CD8-positive, alpha-beta T cell (primary cell): ENCODE measurements at places on chromosomes 7 and 10.

DNA sequence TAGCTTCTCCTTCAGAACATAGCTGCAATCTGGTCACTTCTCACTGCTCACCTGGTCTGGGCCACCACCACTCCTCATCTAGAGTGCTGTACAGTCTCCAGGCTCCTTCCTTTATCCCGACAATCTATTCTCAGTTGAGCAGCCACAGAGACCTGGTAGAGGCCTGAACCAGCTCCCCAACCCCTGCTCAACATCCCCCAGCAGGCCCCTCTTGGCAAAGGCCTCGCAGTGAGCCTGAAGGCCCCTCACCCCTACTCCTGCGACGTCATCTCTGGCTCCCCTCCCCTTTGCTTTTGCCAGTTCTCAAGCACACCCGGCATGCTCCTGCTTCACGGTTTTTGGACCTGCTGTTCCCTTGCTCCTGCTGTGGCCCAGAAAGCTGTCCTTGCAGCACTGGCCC, 113.9 kb downstream of the ARHGAP22 start:
- DNase-seq = no peak

DNA sequence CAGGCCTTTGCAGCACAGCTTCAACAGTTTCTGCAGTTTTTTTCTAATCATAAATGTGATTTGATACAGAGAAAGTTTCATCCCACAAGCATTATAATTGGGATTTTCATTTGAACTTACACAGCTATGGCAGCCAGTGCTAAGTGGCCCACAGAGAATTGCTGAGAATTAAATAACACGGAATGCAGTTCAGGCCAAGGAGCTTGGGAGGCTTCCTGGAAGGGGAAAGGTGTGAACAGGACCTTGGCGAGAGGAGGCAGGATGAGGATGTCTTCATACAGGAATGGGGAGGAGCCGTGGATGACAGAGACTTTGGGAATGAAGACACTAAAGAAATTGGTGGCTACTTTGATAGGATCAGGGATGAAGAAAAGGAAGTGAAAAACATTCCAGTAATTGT, 95.3 kb downstream of the ZNF22 start:
- DNase-seq = no peak

GRCh38 chr10:92240289-92241157, 50.4 kb downstream of the CPEB3 start:
- peak; percentile 57 for DNase-seq

GRCh38 chr7:41942468-41943093, 239.7 kb upstream of the INHBA start:
- DNase-seq = no peak

DNA sequence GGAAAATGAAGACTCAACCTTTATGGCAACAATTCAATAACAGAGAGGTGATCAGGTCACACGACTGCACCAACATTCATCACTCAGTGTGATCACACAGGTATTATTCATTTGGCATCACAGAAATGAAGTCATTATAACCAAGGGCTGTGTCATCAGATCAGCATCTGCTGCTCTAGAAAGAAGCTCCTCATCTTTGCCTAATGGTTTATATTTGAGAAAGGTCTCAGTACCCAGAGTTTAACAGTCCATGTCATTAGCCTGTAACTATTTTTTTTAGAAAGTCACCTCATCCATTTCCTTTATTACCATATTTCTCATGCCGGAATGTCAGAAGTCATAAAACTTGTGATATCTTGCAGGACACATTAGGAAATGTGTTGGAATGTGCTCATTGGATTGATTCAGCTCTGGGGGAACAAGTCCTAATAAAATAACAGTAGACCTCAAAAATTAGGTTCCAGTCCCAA, 45.1 kb upstream of the PRKG1 start:
- no peak for DNase-seq

- no peak for DNase-seq
These were observed at the start of gene SVOPL for GRCh38 chr7:138700857-138701536. SVOPL (minus strand) TSS chr7:138701362; CDS start chr7:138679045, 22,317 bp downstream.

DNA sequence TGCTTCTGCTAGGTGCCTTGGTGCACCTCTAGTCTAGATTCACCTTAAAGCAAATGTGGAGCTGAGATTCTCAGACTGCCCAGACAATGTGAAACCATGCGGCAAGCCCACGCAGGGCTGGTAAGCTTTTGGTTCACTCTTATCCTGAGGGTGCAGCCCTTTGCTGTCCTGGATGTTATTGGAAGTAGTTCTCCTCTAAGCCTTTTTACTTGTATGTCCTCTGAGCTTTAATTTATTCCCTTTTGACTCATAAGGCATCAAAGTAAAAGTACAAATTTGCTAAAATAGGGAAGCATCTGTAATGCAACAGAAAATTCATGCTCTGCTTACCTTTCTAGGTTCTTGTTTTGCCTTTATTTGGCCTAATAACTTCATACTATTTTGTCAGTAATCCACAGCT, 186.8 kb downstream of the MACC1 start:
- DNase-seq = no peak

DNA sequence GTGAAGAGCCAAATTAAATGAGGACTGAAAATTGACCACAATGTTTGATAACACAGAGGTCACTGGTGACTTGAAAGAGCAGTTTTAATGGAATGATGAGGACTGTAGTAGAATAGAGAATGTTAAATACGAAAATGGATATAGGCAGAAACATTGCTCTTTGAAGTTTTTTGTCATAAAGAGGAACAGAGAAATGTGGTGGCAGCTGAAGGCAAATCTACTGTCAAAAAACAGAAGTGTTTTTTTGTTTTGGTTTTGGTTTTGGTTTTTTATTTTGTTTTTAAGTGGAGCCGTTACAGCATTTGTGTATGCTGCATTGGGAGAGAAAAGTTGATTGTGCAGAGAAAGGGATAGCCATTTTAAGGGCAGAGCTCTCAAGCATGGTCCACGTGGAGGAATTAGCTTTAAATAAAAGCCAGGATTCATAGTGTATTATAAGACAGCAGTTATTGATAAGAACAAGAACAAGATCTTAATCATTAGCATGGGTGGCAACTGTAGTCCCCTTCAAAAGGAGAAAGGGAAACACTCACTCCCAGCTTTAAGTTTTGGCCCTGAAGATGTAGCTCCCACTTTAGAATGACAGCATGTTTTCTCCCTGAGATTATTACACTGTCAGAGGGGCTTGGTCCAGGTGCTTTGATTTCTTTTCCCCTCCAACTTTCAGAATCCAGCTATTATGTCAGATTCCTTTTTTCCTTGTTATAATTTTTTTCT, 156.7 kb upstream of the BET1 start:
- no peak for DNase-seq

GRCh38 chr10:68900427-68901104, 549 bp upstream of the DDX50 start:
- DNase-seq = no peak

DNA sequence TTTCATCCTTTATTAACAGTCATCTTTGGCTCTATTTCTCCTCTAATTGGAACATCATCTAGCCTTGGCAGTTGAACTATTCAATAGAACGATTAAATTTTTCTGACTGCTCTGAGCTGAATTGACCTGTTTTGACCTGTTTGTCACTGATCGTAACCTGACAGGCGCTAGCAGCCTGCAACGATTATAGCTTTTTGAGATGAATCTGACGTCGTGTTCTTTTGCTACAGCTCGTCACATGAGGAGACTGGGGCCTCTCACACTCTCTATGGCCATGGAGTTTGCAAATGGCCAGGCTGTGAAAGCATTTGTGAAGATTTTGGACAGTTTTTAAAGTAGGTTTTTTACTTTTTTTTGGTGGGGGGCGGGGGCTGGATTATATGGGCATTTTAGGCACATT, 229.8 kb downstream of the FOXP2 start:
- DNase-seq = no peak

DNA sequence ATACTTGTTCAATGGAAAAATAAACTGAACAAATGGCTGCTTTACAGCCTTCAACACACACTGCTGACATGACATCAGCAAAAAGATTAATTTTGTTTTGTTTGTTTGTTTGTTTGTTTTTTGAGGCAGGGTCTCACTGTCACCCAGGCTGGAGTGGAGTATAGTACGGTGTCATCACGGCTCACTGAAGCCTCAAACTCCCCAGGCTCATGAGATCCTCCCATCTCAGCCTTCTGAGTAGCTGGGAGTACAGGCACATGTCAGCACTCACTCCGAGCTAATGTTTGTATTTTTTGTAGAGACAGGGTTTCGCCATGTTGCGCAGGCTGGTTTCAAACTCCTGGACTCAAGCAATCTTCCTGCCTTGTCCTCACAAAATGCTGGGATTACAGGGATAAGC, 10.9 kb downstream of the TARP start:
- no peak for DNase-seq

GRCh38 chr7:81802251-81802650, 32.4 kb upstream of the HGF start:
- DNase-seq = no peak

- DNase-seq = no peak
These were observed 97.1 kb downstream of the TCF7L2 start for GRCh38 chr10:113047151-113047550.

DNA sequence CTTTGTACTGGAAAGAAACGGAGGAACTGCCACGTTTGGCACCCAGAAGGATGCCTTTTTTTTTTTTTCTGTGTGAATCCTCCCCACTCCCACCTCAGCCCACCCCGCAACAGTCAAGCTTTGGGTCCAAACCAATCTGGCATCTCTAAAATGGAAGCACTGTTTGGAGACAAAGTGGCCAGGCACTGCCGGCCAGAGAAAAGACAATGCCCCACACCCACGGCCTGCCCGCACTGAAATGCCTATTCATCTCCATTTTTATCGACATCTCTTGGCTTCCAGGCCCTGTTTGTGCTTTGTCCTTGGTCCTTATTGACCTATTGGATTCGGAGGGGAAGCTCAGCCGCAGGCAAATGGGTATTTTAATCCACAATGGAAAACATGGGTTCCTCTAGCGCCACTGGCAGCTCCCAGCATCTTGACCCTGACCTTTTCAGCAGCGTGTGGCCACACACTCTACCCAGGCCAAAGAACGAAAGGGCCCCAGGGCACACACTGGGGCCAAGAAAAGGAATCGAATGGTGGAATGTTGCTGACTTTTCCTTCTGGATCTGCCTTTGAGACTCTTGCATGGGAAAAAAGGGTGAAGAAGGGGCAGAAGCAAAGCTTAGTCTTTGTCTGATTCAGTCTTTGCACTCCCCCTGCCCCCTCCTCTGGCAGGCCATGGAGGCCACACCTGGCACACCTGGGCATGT, 162.6 kb upstream of the CDCA7L start:
- DNase-seq = no peak

DNA sequence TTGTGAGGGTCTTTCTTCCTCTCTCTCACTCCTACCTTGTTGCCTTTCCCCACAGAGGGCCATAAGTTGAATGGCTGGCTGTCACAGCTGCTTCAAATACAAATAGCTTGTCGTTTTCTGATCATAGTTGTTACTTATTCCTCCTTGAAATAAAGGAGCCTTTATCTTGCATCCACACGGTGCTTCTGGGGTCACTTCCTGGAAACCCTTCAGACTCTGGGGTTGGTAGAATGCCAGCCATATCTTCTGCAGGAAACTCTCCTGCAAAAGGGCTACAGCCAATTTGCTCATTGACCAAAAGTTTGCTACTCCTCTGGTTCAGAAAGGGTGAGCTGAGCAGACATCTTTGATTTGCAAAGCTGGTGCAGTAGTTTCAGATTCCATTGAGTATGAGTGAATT, 70.4 kb downstream of the FAM185A start:
- DNase-seq = no peak

- no peak for DNase-seq
These were observed 36.6 kb downstream of the TCERG1L start for GRCh38 chr10:131274883-131275282.

DNA sequence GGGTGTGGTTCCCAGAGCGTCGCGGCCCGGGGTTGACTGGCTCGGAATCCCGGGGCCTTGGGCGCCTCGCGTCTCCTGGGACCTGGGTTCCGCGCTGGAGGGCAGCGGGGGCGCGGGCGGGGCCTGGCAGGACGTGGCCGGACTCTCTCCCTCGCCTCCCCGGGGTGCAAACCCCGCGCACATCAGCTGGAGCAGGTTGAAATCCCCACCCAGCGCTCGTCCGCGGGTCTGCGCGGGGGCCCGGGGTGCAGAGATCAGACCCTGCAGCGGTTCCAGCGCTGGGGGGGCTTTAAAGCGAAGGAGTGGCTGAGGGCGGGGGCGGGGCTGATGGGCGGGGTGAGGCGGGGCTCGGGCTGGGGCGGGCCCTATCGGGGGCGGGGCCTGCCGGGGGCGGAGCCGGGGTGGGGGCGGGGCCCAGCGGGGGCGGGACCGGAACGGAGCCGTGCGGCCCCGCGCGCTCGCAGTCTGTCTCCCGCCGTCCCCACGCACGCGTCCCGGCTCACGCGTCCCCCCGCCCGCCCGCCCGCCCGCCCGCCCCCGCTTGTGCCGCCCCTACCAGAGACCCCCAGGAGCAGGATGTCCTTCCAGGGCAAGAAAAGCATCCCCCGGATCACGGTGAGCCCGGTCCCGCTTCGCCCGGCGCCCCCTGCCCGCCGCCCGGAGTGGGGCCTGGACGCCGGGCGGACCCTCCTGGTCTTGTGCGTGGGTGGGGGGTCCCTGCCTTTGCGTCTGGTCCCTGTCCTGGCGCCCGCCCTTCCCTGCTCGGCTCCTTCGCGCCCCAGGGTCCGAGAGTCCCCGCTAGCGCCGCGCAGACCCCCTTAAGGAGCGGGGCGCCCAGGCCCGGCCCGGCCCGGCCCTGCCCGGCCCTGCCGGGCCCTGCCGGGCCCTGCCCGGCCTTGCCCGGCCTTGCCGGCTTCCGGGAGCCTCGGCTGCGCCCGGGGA, at the start of gene DPYSL4:
Gene DPYSL4, plus strand, starts transcription at position 461 of the 942 bp plus-strand sequence. Its CDS starts 116 bp downstream, at position 577.
- DNase-seq = peak; percentile 63

DNA sequence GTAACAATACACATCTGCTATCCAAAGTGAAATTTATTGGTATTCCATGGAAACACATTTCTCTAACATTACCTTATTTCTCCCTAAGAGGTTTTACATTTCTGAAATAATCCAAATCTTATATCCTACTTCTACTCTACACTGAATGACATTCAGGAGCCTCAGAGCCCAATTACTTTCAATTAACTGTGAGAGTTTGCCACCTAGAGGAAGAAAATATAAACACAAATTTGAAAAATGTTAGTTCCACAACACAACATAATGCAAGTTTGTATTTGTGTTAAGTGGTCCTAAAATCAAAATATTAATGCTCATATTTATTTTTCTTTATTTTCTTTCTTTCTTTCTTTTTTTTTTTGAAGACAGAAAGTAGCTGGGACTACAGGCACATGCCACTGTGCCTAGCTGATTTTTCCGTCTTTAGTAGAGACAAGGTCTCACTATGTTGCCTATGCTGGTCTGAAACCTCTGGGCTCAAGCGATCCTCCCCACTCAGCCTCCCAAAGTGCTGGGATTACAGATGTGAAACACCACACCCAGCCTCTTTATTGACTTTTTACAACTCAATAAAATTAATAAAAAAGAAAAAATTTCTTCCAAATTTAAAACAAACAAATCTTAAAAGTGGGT, 46.0 kb downstream of the ATAD1 start:
- DNase-seq = no peak

GRCh38 chr7:136266457-136266856, 289.3 kb upstream of the MTPN start:
- DNase-seq = no peak

GRCh38 chr10:132815168-132815857, 29.4 kb upstream of the NKX6-2 start:
- DNase-seq = no peak
